Sciatic nerve (tissue), 2 donors: ENCODE measurements at places on chromosomes 3 and 15. TPM values are rescaled to one million over a fixed set of nuclear protein-coding genes. Genes with fewer than 3 reads are reported as not detected.

TMEM89 gene
- not detected for total RNA-seq

FBXL2 gene
- 22.4 TPM for total RNA-seq

OR5K1 gene
- total RNA-seq: not detected

CFAP20DC gene
- total RNA-seq: 0.49 TPM

STRA6 gene
- 0.76 TPM for total RNA-seq

CNTN6 gene
- 0.67 TPM for total RNA-seq

NR1I2 gene
- total RNA-seq: not detected

IL12A gene
- 0.53 TPM for total RNA-seq

FOXB1 gene
- total RNA-seq: not detected

PLA2G4D gene
- total RNA-seq: not detected

PYGO1 gene
- total RNA-seq: 15.1 TPM

CLDN1 gene
- total RNA-seq: 130 TPM

GOLGA6L2 gene
- total RNA-seq: not detected

CYP11A1 gene
- 4.3 TPM for total RNA-seq
